ENCODE measurements at places on chromosomes 4 and X.

- DNase-seq = no peak
Observed at GRCh38 chr4:107122736-107123135, 86.6 kb upstream of the DKK2 start.

DNA sequence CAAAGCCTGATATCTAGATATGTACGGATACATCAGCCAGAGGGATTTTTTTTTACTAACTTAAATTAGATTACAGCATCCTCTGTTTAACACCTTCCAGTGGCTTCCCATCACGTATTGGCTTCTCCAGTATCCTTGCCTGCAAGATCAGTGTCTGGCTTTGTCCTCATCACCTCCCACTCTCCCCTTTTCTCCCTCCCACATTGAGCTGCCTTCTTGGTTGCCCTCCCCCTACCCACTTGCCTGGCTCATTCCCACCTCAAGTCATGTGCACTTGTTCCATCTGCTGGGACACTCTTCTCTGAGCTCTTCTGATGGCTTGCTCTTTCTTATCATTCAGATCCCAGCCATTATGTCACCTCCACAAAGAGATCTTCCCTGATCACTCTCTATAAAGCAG is 75.9 kb upstream of the NALF2 start:
- DNase-seq = no peak

- peak; percentile 71 for DNase-seq
Observed at GRCh38 chr4:76723924-76724323, 174.0 kb downstream of the SOWAHB start.

GRCh38 chr4:15457406-15458201 is 12.1 kb upstream of the CC2D2A start:
- peak; percentile 59 for DNase-seq

DNA sequence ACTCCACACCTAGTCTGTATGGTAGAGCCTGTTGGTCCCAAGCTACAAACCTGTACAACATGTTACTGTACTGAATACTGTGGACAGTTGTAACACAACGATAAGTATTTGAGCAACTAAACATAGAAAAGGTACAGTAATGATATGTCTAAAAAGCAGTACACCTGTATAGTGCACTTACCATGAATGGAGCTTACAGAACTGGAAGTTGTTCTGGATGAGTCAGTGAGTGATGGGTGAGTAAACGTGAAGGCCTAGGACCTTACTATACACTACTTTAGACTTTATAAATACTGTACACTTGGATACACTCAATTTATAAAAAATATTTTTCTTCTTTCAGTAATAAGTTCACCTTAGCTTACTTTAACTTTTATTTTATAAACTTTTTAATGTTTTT is 104.0 kb downstream of the TMA16 start:
- DNase-seq = no peak

- DNase-seq = peak; percentile 90
Observed at GRCh38 chr4:89836897-89837384, at the start of gene SNCA. Gene SNCA (minus strand): TSS chr4:89837161. CDS start chr4:89835667, 1,494 bp downstream.

DNA sequence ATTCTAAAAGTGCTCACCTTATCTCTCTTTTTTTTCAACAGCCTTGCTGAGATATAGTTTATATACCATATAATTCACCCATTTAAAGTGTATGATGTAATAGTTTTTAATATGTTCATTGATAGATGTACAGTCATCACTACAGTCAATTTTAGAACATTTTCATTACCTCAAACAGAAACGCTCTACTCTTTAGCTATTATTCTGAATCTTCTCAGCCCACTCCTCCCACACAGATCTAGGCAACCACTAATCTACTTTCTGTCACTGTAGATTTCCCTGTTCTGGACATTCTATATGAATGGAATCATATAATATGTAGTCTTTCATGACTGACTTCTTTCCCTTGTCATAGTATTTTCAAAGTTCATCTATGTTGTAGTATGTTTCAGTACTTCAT is 22.6 kb downstream of the MND1 start:
- DNase-seq = no peak

GRCh38 chr4:153010146-153010545 is 74.0 kb downstream of the FHDC1 start:
- DNase-seq = no peak

DNA sequence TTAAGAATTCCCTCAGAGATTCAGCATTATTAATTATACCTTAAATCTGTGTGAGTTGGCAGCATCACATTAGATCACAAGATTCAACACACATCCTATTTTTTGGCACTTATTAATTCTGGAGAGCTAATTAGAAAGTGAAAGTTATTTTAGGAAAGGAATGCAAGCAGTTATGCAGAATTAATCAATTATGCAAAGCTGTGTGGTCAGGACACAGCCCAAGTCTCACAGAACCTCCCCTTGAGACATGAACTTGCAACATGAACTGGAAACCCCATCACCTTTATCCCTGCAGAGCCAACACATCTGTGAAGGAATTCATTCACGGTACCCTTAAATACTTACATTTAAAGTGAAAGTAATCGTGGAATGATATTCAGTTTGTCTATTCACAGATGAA is 80.5 kb downstream of the TSPAN5 start:
- no peak for DNase-seq

DNA sequence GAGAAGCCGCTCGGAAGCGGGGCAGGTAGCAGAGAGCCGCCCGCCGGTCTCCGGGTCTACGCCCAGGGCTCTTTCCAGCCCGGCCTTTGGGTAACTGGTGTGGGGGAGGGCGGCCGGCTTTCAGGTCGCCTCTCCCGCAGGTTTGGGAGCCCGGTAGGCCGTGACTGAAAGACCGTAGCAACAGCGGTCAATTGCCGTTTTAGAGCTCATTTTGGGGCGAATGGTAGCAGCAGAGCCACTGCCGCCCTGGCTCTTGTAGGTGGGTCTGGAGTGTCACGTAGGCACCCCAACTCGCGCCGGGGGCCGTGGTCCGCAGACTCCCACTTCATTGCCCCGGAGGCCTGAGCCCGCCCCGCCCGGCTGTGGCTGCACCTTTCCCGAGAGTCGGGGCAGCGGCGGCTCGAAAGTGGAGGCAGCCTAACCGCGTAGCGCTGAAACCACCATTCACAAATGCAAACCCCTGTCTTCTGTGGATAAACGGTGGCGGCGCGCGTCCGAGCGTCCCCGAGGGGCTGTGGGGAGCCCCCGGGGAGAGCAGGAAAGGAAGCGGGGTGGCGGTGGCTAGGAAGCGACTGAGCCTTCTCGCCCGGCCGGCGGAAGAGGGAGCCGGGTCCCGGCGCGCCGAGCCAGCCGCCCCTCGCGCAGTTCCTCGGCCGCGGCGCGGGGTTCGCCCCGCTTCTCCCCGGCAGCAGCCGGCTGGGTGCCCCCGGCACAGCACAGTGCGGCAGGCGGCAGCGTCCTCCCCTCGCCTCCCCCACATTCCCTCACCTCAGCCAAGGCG is 2185.1 kb upstream of the TENM3 start:
- peak; percentile 70 for DNase-seq

GRCh38 chr4:18049446-18049845 is 27.9 kb upstream of the LCORL start:
- no peak for DNase-seq

- peak; percentile 88 for DNase-seq
Observed at GRCh38 chr4:152943672-152944071, 7.5 kb downstream of the FHDC1 start.

DNA sequence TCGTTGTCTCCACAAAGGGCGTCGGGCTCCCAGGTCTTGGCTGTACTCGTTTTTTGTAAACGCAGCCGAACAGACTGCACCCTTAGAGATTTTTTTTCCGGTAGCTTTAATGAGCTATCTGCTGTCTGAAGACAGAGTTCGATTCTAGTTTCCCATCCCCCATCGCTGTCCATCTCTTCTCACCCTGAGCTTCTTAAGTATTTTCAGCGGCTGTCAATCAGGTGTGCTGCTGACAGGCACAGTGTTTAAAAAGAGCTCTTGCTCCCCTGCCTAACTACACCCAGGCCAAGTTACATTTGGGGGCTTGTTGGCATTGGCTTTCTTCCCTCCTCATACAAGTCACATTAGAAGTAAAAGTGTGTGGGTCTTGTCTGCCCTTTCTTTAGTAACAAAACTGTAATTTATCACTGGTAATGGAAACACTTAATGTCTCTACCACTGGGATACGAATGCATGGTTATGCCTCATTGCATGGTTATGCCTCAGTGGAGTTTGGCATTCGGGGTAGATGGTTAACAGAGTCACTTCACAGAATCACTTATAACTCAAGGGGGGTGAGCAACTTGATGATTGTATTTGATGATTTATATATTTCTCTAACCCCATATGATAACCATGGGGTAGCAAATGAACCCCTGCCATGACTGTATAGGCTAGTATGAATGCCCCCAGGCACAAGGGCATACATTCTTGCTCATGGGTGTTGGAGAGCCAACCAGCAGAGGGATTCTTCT is 1.4 kb upstream of the ARHGAP6 start:
- DNase-seq = no peak

Measured in mesendoderm (in vitro differentiated cells).